Stimulated activated CD4-positive, alpha-beta T cell treated with anti-CD3 and anti-CD28 coated beads, Interleukin-15, amount 100 ng/mL, for 48 hours (primary cell): ENCODE measurements at places on chromosomes 4 and X.

DNA sequence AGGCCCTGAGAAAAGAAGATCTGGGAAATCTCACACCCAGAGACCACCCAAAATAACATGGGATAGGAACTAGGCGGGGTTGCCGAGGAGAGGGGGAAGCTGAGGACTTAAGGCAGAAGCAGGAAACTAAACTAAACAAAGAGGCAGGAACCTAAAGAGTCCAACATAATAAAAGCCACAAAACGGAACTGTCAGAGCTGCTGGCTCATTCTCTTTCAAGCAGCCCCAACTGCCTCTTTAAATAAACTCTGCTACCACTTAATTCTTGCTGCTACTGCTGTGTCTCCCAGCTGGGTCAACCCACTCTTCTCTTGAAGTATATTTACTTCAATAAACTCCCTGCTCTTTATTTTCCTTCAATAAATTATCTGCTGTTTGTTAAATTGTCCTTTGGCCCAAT is 44.5 kb downstream of the MAGEB16 start:
- no peak for DNase-seq

- no peak for DNase-seq
Observed at GRCh38 chr4:136412708-136413107, 1119.6 kb downstream of the PCDH18 start.

DNA sequence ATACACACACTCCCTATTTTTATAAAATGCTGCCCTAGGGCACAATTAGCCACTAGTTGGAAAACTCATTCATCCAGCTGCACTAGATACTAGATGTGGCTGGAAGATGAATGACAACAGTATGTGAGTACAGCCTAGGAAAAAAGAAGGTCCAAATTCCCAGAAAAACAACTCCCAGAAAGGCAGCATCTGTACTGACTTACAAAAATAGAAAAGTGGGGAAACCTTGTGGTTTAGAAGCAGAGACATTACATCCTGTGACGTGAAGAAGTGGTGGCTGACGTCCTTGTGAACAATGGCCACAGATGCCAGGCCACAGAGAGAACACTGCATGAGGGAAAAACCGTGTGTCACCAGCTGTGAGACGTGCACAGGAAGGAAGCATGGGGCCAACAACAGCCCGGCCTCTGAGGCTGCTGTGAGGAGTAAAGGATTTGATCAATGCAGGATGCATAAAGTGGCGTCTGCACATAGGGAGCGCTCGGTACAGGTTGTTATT is 81.2 kb downstream of the SPRY1 start:
- DNase-seq, result peak; percentile 31

- DNase-seq, result no peak
Observed at GRCh38 chrX:108114541-108114940, 23.0 kb downstream of the ATG4A start.

GRCh38 chr4:138307319-138307718 is 65.2 kb upstream of the SLC7A11 start:
- DNase-seq, result no peak

GRCh38 chr4:184368731-184369130 is 105.6 kb downstream of the IRF2 start:
- DNase-seq, result no peak

- no peak for DNase-seq
Observed at GRCh38 chr4:73525611-73526010, 44.1 kb downstream of the AFM start.

DNA sequence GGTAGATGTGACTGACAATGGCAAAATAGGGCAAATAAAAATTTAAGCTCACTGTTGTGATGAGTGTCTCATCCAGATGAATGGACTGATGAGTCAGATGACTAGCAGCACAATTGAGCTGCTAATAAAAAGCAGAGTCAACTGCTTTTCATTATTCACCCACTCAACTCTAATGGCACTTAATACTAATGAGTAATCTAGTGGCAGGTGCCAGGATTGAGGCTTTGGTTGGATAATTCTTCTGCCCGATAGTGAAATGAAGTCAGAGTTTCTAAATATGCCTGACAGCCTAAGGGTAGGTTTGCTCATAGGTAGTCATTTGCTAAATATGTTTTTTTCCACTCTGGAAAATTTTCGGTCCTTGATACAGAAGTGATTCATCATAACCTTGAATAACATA is 10.4 kb downstream of the OGT start:
- DNase-seq, result no peak

GRCh38 chrX:65601126-65601525 is 66.3 kb upstream of the MSN start:
- no peak for DNase-seq

DNA sequence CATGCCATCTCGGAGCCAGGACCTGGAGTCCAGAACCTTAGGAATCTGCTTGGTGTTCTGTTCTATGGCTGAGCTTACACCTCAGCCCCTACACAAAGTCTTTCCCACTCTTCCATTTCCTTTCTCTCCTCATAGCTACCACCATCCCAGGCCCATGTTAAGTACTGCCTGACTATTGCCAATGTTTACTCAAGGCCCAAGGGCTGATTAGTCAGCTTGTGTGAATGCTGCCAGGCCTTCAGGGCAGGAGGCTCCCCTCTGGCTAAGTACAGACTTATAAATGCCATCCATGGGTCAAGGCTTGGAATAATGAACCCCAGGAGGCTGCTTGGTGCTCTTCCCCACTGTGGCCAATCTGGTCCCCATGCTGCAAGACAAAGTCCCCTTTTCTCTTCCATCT is 411.6 kb upstream of the MAGEB18 start:
- DNase-seq, result no peak

GRCh38 chrX:77493677-77494553 is 46.7 kb downstream of the FGF16 start:
- DNase-seq, result no peak

GRCh38 chr4:8083086-8083825 is 75.4 kb downstream of the ABLIM2 start:
- DNase-seq, result no peak

GRCh38 chrX:66015900-66016689 is 23.8 kb downstream of the VSIG4 start:
- no peak for DNase-seq

DNA sequence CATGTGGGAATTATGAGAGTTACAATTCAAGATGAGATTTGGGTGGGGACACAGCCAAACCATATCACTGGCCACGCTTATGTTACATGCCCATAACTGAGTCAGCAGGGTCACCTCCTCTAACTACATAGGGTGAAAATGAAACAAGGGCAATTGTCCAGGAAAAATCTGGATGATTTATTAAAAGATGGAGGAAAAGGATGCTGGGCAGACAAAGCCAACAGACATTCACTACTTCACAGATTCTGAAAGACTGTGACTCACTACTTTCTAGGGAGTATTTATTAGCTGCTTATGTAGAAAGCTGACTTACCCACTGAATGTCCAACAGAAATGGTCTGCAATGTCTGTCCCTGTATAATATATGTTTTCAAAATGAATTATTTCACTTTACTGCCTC is 72.4 kb downstream of the APBB2 start:
- DNase-seq, result no peak

GRCh38 chrX:128928636-128929035 is 594.7 kb downstream of the SMARCA1 start:
- DNase-seq, result no peak

- DNase-seq, result peak; percentile 74
Observed at GRCh38 chr4:52861879-52862616, at the start of gene RASL11B. TSS of gene RASL11B (plus strand) at chr4:52862317. CDS start at chr4:52862508, 191 bp downstream.

DNA sequence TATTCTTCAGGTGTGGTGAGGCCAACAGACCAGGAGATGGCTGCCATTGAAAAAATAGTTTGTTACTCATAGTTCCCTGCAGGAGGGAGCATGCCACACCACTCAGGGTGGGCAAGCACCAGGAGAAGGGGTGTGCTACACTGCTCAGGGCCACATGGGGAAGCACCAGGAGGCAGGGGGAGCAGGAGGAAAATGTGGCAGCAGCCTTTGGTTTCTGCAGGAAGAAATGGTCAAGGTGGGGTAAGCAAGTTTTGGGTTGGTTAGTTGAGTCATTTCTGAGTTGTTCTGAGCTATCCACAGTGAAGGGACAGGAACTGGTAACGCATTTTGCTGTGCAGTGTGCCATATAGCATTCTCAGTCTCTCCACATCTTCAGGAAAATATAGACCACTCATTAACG is 23.8 kb downstream of the FGFBP1 start:
- DNase-seq, result no peak
